Psoas muscle (tissue), 8 donors: ENCODE measurements at places on chromosomes 4 and X. TPM values are rescaled to one million over a fixed set of nuclear protein-coding genes. Genes with fewer than 3 reads are reported as not detected.

GRCh38 chrX:43743100-43743822 lies 87.2 kb downstream of the MAOA start:
- no peaks in the 10 kb centered on the region for H3K36me3 ChIP-seq
- DNase-seq, result no peak
- no peak overlapping the region for H3K4me3 ChIP-seq
- H3K27me3 ChIP-seq, result no peaks in the 10 kb centered on the region
- no peak overlapping the region for H3K27ac ChIP-seq

The MTTP gene
- 0.54 TPM for total RNA-seq

DNA sequence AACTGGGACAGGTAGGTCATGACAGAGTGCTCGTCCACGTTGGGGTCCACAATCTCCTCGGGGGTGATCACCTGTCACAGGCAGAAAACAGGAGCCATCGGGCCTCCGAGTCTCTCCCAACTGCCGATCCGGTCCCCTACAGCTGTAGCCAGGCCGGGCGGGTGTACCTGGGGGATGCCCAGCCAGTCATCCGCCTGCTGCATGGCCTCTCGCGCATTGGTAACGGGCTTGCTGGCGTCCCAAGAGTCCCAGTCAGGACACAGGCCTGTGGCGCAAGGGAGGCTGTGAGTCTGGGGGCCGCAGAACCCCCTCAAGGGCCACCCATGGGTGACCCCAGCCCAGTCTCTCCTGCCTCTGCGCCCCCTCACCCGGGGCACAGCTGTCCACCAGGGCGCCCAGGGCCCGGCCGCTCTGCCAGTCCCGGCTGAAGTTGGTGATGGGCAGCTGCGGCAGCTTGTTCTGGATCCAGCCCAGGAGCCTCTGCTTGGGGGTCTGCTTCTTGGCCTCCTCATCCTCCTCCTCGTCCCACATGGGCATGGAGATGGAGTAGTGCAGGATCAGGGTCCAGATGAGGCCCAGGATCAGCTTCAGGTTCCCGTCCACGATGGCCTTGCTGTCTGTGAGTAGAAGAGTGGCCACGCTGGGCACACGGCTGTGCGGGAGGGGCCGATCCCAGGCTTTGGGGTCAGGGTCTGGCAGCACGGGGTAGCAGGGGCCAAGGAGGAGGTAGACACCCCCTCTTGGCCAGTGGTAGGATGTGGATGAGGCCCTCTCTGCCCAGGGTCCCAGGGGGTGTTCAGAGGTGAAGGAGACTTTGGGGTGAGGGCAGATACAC lies 6.7 kb downstream of the FLNA start:
- peaks cover 13% of the 10 kb centered on the region for H3K36me3 ChIP-seq
- H3K4me3 ChIP-seq, result peak overlapping the region; percentile 69
- peaks cover 3% of the 10 kb centered on the region for H3K4me1 ChIP-seq
- peak overlapping the region; percentile 71 for H3K27ac ChIP-seq

DNA sequence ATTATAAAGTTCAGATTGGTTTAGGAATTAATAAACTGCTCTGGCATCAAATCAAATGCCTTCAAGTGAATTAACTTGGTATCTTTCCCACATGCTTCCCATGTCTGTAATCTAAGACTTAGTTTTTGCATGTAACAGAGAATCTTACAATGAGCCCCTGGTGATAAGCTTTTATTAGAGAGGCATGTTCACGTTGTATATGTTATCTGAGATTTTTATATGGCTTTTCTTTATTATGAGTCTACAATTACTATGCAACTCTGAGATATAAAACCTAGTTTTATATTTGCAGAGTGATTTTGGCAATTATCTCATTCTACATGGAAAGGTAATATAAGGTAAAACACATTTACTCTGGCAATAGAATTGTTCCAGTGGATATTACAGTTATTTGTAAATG lies 1578.4 kb upstream of the IGFBP7 start:
- H3K4me3 ChIP-seq, result no peak overlapping the region
- DNase-seq, result no peak
- H3K27ac ChIP-seq, result no peak overlapping the region

DNA sequence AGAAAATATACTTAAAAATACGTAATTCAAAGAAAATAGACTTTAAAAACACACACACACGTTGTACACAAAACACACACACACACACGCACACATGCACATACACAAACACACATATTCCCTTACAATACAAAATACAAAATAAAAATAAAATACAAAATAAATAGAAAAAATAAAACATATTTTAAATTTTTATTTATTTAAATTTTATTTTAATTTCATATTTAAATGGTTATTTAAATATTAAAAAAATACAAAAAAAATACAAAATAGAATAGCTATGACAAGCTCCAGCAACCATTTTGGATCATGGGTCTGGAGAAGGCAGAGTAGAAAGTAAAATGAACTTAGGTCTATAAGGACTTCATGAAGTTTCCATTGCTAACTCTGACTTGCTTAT lies 34.2 kb upstream of the PDGFC start:
- H3K36me3 ChIP-seq, result no peaks in the 10 kb centered on the region
- peaks cover 12% of the 10 kb centered on the region for H3K4me1 ChIP-seq
- H3K27ac ChIP-seq, result no peak overlapping the region

- no peaks in the 10 kb centered on the region for H3K27me3 ChIP-seq
- no peaks in the 10 kb centered on the region for H3K4me1 ChIP-seq
- H3K27ac ChIP-seq, result no peak overlapping the region
- no peak overlapping the region for H3K4me3 ChIP-seq
- H3K36me3 ChIP-seq, result no peaks in the 10 kb centered on the region
Observed at GRCh38 chrX:123072686-123073385, 111.2 kb upstream of the GRIA3 start.

The CYTL1 gene
- 0.34 TPM for total RNA-seq

The STOX2 gene
- 9.3 TPM for total RNA-seq

DNA sequence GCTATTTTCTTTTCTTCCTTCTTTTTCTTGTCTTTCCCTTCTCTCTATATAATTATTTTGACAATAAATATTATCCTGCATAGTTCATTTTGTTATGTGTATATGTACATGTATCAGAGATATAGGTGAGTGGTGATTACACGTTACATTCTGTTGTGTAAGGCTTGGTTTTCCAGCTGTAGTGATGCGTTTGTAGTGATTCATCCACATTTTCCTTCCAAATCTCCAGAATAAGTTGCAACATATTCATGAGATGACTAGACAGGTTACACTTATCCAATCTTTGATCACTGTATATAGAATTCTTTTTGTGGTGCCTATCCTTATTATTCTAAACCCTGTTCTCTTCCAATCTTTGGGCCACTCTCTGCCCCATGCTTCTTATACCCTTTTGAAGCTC lies 540.2 kb downstream of the GBA3 start:
- no peak overlapping the region for H3K27ac ChIP-seq
- H3K4me1 ChIP-seq, result peaks cover 25% of the 10 kb centered on the region
- DNase-seq, result no peak
- no peaks in the 10 kb centered on the region for H3K36me3 ChIP-seq
- H3K27me3 ChIP-seq, result no peaks in the 10 kb centered on the region

The DMD gene
- 86.5 TPM for total RNA-seq

The SSX3 gene
- not detected for total RNA-seq

The AREG gene
- 1.2 TPM for total RNA-seq

The ADRA2C gene
- 4.8 TPM for total RNA-seq

The EVC2 gene
- total RNA-seq, result 0.50 TPM

- H3K4me1 ChIP-seq, result no peaks in the 10 kb centered on the region
- no peak overlapping the region for H3K4me3 ChIP-seq
- DNase-seq, result no peak
- no peaks in the 10 kb centered on the region for H3K27me3 ChIP-seq
- no peaks in the 10 kb centered on the region for H3K36me3 ChIP-seq
- H3K27ac ChIP-seq, result no peak overlapping the region
Observed at GRCh38 chrX:96453139-96453538, 231.5 kb upstream of the DIAPH2 start.

GRCh38 chr4:72975488-72975784 lies 94.1 kb downstream of the COX18 start:
- no peaks in the 10 kb centered on the region for H3K4me1 ChIP-seq
- no peak overlapping the region for H3K27ac ChIP-seq
- no peak overlapping the region for H3K4me3 ChIP-seq
- no peak for DNase-seq

The EFHC2 gene
- total RNA-seq, result 0.11 TPM

The TBX22 gene
- total RNA-seq, result not detected

GRCh38 chr4:127997534-127998388 lies 32.6 kb downstream of the ABHD18 start:
- no peak for DNase-seq
- H3K27ac ChIP-seq, result no peak overlapping the region
- no peaks in the 10 kb centered on the region for H3K4me1 ChIP-seq
- no peak overlapping the region for H3K4me3 ChIP-seq

GRCh38 chrX:155068165-155068564 lies 2.8 kb downstream of the CMC4 start:
- no peak overlapping the region for H3K4me3 ChIP-seq
- no peaks in the 10 kb centered on the region for H3K36me3 ChIP-seq
- H3K27me3 ChIP-seq, result no peaks in the 10 kb centered on the region

- no peaks in the 10 kb centered on the region for H3K4me1 ChIP-seq
- H3K4me3 ChIP-seq, result no peak overlapping the region
- no peaks in the 10 kb centered on the region for H3K36me3 ChIP-seq
- no peak for DNase-seq
- H3K27me3 ChIP-seq, result no peaks in the 10 kb centered on the region
Observed at GRCh38 chr4:62080431-62080830, 880.3 kb downstream of the ADGRL3 start.

The DKK2 gene
- 3.4 TPM for total RNA-seq

- H3K27ac ChIP-seq, result peak overlapping the region; percentile 77
- no peaks in the 10 kb centered on the region for H3K36me3 ChIP-seq
- H3K27me3 ChIP-seq, result no peaks in the 10 kb centered on the region
Observed at GRCh38 chr4:77158487-77158861, 1.5 kb downstream of the CCNG2 start.

DNA sequence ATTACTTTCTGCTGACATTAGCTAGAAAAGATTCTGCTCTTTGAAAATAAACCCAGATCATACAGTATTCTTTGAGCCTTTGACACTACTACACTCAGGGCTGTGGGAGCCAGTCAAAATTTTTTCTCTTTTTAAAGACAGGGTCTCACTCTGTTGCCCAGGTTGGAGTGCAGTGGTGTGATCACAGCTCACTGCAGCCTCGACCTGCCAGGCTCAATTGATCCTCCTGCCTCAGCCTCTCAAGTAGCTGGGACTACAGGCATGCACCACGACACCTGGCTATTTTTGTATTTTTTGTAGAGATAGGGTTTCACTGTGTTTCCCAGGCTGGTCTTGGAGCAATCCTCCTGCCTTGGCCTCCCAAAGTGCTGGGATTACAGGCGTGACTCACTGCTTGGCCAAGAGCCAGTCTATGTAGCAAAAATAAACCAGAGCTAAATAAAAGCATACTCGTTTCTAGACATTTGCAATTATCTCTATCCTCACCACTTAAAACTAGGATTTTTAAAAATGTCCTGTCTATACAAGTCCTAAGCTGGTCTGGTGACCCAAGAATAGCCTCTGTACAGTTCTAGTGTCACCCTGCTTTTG lies 43.2 kb downstream of the AKAP4 start:
- no peak overlapping the region for H3K27ac ChIP-seq
- no peaks in the 10 kb centered on the region for H3K4me1 ChIP-seq
- no peak for DNase-seq

DNA sequence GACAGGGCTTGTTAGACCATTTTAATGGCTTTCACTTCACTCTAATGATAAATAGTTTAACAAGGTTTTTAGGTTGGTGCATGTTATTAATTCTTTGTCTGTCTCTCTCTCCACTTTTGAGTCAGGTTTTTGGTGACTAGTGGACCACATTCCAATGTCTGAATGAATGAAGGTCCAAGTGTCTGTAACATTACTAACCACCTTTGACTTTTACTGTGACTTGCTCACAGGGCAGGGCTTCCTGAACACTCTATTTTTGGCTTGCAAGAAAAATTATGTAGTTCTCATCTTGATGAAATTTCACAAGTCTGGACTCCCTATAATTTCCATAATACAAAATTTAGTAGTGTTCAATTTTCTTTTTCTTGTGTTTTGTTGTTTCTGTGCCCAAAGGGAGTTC lies 78.9 kb upstream of the BMPR1B start:
- H3K4me3 ChIP-seq, result no peak overlapping the region
- no peak for DNase-seq
- H3K36me3 ChIP-seq, result no peaks in the 10 kb centered on the region
- H3K27me3 ChIP-seq, result no peaks in the 10 kb centered on the region
- H3K27ac ChIP-seq, result no peak overlapping the region
- no peaks in the 10 kb centered on the region for H3K4me1 ChIP-seq

GRCh38 chr4:105598787-105599186 lies 46.4 kb downstream of the ARHGEF38 start:
- H3K4me1 ChIP-seq, result no peaks in the 10 kb centered on the region
- DNase-seq, result no peak
- H3K36me3 ChIP-seq, result no peaks in the 10 kb centered on the region
- no peak overlapping the region for H3K4me3 ChIP-seq
- no peak overlapping the region for H3K27ac ChIP-seq
- H3K27me3 ChIP-seq, result no peaks in the 10 kb centered on the region

GRCh38 chr4:99966692-99967091 lies 16.6 kb upstream of the H2AZ1 start:
- no peaks in the 10 kb centered on the region for H3K27me3 ChIP-seq
- no peak overlapping the region for H3K4me3 ChIP-seq
- DNase-seq, result no peak
- H3K4me1 ChIP-seq, result no peaks in the 10 kb centered on the region

The EBP gene
- total RNA-seq, result 5.7 TPM

The ODAPH gene
- not detected for total RNA-seq

DNA sequence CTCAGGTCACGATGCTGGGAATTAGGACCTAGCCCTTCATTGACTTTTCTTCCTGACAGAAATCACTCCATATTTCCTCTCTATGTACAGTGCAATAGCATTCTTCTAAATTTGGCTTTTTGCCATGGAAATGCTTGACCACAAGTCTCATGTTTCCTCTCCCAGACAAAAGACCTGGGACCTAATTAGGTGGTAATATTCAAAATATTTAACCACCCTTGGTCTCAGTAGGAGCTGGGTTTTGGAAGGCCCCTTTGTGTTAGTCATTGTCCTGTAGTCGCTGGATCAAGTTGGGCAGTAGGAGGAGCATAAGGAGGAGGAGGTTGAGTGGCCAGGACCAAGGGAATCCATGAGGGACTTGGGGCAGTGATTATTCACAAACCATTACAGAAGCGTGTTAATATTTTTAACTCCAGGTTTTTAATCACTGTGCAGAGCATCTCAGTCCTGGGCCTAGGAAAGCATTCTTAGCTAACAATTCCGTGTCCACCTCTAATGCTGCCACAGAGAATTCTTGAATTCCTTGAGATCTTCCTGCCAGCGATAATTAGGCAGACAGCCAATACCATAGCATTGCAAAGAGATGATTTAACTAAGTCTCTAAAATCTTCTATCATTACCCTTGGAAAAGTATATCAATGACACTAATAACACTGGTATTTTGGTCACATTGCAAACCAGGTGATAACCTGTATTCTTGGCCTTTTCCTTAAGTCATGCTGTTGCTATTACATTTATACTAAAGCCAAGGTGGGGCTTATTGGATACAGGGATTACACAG lies 25.0 kb upstream of the SHROOM4 start:
- H3K27ac ChIP-seq, result no peak overlapping the region
- no peak overlapping the region for H3K4me3 ChIP-seq
- H3K36me3 ChIP-seq, result no peaks in the 10 kb centered on the region
- no peak for DNase-seq
- no peaks in the 10 kb centered on the region for H3K4me1 ChIP-seq
- H3K27me3 ChIP-seq, result peaks cover 21% of the 10 kb centered on the region

GRCh38 chr4:100280807-100281206 lies 90.5 kb upstream of the DDIT4L start:
- H3K27ac ChIP-seq, result no peak overlapping the region
- H3K4me3 ChIP-seq, result no peak overlapping the region
- H3K27me3 ChIP-seq, result no peaks in the 10 kb centered on the region
- no peak for DNase-seq
- H3K4me1 ChIP-seq, result peaks cover 35% of the 10 kb centered on the region
- no peaks in the 10 kb centered on the region for H3K36me3 ChIP-seq
